ENCODE measurements at places on chromosomes 4 and X. TPM values are rescaled to one million over a fixed set of nuclear protein-coding genes. Genes with fewer than 3 reads are reported as not detected.

DNA sequence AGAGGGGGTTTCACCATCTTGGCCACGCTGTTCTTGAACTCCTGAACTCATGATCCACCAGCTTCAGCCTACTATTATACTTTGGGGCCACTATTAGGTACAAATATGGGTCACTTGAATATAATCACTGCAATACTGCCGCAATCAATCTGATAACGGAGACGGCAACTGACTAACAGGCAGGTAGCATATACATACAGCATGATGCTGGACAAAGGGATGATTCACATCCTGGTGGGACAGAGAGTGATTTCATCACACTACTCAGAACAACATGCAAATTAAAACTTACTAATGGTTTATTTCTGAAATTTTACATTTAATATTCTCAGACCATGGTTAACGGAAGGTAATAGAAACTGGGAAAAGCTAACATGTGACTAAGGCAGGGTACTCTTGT, 10.9 kb downstream of the LRBA start:
- H3K36me3 ChIP-seq = no peaks in the 10 kb centered on the region
- H3K27me3 ChIP-seq = no peaks in the 10 kb centered on the region
- H3K27ac ChIP-seq = no peak overlapping the region
- no peaks in the 10 kb centered on the region for H3K4me1 ChIP-seq

Gene CD38
- total RNA-seq = 54.0 TPM

- no peaks in the 10 kb centered on the region for H3K27me3 ChIP-seq
- DNase-seq = no peak
- H3K4me1 ChIP-seq = no peaks in the 10 kb centered on the region
- no peak overlapping the region for H3K4me3 ChIP-seq
- no peaks in the 10 kb centered on the region for H3K36me3 ChIP-seq
- H3K27ac ChIP-seq = no peak overlapping the region
Measured at GRCh38 chr4:167428156-167428555, 193.9 kb upstream of the SPOCK3 start.

- no peaks in the 10 kb centered on the region for H3K36me3 ChIP-seq
- H3K4me3 ChIP-seq = no peak overlapping the region
- no peak overlapping the region for H3K27ac ChIP-seq
- no peaks in the 10 kb centered on the region for H3K27me3 ChIP-seq
Measured at GRCh38 chr4:67546971-67547370, 1.7 kb upstream of the CENPC start.

- no peaks in the 10 kb centered on the region for H3K27me3 ChIP-seq
- no peak overlapping the region for H3K27ac ChIP-seq
- no peaks in the 10 kb centered on the region for H3K36me3 ChIP-seq
Measured at GRCh38 chrX:32397562-32398216, 813.7 kb downstream of the DMD start.

All from upper lobe of left lung (tissue), 6 donors.